ENCODE measurements at places on chromosomes 16 and 17.

DNA sequence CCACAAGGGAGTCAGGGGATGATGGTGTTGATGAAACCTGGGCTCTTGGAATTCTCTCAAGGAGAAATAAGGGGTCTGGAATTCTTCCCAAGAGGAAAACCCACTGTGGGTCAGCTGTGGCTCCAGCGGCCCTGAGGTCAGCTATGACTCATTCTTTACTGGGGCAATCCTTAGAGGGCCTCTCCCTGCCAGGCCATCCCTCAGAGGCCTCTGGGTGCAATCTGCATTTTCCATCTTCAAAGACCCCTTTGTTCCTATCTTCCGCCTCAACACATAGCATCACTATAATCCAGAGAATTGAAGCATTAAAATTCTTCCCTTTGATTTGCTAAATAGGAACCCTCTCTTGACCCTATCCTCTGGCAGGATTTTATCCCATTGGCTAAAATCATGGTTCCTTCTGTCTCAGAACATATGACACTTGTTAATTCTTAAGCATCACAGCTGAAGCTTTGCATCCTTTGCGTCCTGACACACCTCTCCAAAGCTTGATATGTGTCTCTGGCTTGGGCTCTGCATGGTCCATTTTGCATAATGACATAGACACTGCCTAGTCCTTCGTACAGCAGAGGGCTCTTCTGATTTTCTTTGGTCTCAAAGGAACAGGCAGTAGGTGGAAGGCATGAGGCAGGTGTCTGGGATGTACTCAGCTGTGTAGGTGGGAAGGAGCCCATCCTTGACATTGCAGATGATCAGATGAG is 4.4 kb upstream of the KRT37 start:
- no peak for DNase-seq

- no peak for DNase-seq
Measured at GRCh38 chr17:6551869-6552531, 4.4 kb downstream of the PITPNM3 start.

GRCh38 chr17:48954300-48954755 is 9.7 kb upstream of the SNF8 start:
- DNase-seq, result no peak

DNA sequence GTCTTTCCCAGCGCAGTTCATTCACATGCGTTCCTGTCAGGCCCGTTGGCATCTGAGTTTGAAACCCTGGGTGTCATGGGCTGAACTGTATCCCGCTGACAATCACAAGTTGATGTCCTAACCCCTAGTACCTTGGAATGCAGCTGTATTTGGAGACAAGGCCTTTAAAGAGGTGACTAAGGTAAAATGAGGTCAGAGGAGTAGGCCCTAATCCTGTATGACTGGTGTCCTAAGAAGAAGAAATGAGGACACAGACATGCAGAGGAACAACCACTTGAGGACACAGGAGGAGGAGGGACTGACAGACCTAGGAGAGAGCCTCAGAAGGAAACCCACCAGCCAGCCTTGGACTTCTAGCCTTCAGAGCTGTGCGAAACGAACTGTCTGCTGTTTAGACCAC is 33.1 kb downstream of the TRPV2 start:
- no peak for DNase-seq

GRCh38 chr16:24073321-24073720 is 182.8 kb upstream of the CACNG3 start:
- no peak for DNase-seq

GRCh38 chr17:72477491-72477890 is 356.7 kb downstream of the SOX9 start:
- no peak for DNase-seq

- no peak for DNase-seq
Measured at GRCh38 chr17:59415397-59415796, 83.9 kb downstream of the YPEL2 start.

DNA sequence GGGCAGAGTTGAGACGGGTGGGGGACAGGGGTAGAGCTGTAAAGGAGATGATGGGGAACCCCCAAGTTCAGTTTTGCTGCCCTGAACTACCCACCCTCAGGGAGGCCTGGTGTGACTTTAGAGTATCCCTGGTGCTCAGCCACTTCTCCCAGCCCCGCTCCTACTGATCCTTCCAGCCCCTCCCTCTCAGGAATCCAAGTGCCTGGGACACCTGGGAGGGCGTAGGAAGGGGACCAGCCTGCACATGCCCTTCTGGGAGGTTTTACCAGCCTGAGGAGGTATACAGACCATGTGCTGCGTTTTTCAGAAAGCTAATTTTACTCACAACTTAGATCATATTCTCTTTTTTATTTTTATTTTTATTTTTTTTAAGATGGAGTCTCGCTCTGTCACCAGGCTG is 4.1 kb downstream of the ST6GALNAC2 start:
- DNase-seq, result no peak

GRCh38 chr17:7636163-7636562 is 6.2 kb downstream of the SHBG start:
- DNase-seq, result no peak

GRCh38 chr17:82684228-82684841 is 14.2 kb downstream of the RAB40B start:
- DNase-seq, result peak; percentile 99

All from Caki2 (cell line).